Activated CD4-positive, alpha-beta memory T cell treated with anti-CD3 and anti-CD28 coated beads for 36 hours (primary cell): ENCODE measurements at places on chromosomes 3 and 15. TPM values are rescaled to one million over a fixed set of nuclear protein-coding genes. Genes with fewer than 3 reads are reported as not detected.

Gene ERC2
- total RNA-seq: not detected

DNA sequence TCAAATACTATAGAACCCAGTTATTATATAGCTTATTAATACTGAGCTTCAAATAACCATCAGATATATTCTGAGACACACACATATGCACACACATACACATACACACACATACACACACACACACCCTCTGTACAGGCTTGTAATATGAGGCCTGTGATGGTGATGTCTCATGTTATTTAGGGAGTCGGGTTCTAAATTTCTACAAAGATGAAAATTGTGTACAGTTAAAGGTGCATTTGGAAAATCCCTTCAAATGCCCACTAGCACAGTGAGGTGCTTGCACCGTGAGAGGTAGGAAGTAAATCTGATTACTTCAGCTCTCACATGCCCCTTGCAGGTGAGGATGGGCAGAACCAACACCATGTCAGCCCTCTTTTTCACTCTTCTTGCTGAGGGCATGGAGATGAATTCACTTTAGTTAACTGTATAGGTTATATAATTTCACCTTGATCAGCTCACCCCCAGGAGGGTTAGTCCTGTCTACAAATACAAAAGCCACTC is 294.5 kb upstream of the PROK2 start:
- no peak for DNase-seq

Gene LSMEM2
- not detected for total RNA-seq

Gene UBAP1L
- 2.4 TPM for total RNA-seq

Gene ADAMTS7
- 0.10 TPM for total RNA-seq

DNA sequence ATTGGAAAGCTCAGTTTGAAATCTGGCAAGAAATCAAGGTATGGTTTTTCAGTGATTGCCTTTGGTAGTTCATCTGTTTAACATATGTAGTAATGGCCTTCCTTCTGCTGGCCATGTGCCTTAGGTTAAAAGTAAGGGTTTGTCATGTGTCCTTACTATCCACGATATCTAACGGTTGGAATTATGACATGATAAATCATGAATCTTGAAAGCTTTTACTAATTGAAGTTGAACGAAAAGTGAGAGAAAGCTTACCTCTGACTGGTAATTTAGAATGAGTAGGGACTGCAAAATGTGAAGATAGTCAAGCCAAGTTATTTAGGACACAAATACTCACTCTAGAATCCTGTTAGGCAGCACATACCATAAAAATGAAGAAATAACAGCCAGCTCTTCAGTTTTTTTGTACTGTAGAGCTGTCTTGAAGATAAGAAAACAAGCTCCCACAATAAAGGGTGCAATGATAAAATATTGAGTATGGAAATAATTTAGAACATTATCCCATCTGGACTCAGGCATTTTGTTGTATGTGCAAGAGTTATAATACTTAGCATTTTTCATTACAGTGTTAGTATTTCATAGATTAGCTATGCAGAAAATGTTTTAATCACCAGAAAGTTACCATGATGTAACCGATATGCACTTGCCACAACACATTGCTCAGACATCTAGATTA is 303.4 kb downstream of the ZNF385D start:
- DNase-seq: no peak

DNA sequence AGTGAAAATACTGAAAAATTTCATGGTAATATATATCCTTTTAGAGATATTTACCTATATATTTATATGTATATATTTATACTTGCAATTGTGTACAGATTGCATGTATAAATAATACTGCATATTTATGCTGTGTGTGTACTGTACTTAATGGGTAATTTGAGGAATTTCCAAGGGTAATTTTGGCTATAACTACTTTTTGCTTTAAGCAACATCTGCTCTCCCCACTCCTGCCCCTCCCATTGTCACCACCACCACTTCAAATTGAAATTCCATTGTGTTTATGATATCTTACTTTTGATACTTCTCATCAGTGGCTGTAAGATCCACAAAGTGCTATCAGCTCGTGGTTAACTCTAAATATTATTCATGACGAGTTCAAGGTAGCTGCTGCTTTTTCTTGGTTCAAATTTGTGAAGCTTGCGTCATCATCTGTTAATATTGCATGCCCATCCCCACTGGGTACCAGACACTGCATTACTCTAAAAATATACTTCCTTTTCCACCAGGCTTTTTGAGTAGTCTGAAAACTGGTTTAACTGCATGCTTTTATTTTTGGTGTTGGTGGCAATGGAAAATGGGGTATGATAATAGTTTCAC is 91.7 kb upstream of the MITF start:
- DNase-seq: no peak

- DNase-seq: no peak
Measured at GRCh38 chr3:131972550-131972949, 62.3 kb downstream of the CPNE4 start.

- DNase-seq: no peak
Measured at GRCh38 chr3:21952856-21953255, 201.8 kb upstream of the ZNF385D start.

DNA sequence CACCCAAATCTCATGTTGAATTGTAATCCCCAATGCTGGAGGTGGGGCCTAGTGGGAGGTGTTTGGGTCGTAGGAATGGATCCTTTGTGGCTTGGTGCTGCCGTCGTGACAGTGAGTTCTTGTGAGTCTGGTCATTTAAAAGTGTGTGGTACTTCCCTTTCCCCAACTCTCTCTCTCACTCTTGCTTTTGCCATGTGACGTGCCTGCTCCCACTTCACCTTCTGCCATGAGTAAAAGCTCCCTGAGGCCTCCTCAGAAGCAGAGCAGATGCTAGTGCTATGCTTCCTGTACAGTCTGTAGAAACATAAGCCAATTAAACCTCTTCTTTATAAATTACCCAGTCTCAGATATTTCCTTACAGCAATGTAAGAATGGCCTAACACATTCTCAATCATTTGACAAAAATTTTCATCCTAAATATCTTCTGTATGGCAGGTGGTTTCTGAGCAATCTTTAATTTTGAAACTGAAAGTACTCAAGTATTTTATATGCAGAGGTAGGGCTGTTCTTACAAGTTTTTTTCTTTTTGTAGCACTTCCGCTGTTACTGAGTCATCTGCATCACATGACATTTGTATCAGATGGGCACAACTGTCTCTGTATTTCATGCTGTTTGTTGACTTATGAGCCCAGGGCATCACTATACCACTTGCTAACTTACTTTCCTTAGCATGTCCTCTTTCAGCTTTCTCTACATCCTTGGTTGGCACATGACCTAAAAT is 8.8 kb downstream of the RPL39L start:
- DNase-seq: peak; percentile 71

GRCh38 chr3:137796993-137797392 is 32.9 kb downstream of the SOX14 start:
- DNase-seq: no peak

DNA sequence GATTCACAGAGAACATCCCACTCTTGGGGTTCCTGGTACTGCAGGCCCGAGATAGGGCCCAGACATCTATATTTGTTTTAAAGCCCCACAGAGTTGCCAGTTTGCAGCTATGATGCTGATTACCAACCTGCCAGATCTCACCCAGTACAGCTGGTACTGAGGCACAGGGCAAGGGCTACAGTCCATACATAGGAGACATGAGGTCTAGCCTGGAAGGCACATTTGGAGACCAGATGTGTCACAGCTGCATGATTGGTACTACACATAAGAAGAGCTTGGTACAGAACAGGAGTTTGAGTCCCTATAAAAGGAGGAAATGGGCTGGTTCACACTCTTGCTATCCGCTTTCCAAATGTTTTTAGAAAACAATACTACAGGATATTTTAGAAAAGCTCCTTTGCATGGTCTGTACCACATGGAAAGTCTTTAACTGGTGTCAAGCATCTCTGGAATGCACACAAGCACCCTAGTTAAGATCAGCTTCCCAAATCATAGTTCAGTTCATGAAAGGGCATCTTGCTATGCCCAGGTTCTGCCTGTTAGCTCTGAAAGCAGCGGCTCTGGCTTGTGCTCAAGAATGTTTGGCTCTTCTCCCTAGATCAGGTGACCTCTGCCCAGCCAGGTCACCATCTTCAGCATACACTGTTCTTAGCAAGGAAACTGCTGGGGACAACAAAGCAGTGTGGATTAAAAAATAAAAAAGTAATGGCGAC is 20.6 kb downstream of the MTMR14 start:
- DNase-seq: no peak

Gene MESP1
- 6.7 TPM for total RNA-seq

DNA sequence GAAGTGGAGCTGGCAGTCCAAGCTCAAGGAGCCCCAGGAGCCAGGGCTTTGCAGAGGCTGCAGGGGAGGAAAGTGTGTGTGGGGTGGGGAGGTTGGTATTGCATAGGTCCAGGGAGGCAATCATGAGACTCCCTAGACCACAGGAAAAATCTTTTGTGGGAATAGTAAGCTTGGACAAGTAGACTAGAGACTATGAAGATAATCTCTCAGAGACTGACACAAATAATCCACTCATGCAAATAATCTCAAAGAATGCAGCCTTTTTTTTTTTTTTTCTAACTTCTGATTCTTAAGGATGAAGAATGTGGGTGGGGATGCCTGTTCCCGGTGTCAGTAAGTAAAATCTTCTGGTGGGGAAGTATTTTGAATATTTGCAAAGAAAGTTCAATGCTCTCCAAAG is 113.7 kb downstream of the GREM1 start:
- no peak for DNase-seq

Gene IL17RD
- 0.02 TPM for total RNA-seq

DNA sequence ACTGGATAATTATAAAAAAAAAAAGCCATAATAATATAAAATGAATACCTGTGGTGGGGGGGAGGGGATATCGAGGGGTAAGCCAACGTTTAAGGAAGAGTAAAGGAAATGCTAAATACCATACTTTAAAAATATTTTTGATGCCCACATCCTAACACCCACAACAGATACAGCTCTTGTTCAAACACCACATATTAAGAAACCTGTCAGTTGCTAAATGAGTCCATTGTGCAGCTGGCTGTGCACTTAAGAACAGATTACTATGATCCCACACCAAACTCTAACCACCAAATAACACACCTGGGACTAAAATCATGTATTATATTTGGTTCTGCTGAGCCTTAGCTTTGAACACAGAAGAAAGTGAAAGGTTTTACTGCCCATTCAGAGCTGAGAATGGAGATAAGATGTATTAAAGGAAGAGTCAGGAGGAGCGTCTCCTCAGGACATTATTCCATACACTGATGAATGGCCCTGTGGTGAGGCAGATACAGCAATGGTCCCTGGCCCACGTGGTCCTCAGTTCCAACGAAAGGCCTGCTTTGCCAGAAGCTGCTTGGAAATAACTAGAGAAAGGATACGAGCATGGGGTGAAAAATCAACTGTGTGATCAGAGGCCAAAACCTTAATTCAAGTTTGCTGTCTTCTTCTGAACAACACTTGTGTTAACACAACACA is 515.4 kb downstream of the FOXP1 start:
- DNase-seq: no peak

Gene PLSCR5
- total RNA-seq: not detected

DNA sequence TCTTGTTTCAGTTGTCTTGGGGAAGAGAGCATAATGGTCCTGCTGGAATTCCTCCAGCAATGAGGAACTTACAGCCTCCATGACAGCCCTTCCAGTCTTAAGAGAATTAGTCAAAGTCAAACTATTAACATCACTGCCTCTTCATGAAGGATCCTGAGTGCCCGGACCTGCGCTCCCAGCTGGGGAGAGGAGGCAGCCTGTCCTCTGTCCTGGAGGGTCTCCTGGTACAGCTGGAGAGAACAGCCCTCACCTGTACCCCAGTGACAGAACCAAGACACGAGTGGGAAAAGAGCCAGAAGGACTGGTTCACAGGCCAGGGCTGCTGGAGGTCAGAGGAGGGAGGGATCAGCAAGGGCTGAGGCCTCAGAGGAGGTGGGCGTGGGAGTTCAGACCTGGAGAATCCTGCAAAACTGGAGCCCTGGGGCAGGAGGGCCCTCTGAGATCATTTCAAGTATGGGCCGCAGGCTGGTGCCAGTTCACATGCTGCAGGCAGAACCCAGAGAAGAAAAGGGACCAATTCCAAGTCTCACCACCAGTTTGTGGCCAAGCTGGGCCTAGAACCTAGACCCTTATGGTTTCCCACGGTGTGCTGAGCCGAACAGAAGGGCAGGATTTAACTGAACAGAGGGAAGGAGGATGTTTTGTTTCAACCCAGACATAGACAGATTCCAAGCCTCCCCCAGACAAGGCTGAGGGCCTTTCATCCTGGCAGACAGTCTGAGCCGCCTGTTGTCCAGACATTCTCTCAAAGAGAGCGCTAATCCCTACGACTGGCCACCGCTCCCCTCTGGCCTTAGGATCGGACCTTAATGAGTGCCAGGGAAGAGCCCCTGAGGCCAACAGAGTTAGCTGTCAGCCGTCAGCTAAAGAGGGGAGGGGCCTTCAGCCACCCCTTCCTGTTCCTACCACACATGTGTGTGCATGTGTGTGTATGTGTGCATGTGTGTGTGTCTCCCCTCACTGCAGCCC is 18.2 kb downstream of the LOXL1 start:
- DNase-seq: no peak

GRCh38 chr3:152937234-152937633 is 102.3 kb downstream of the P2RY1 start:
- DNase-seq: no peak

Gene IFRD2
- 111 TPM for total RNA-seq
